WTC11 (cell line): ENCODE measurements at places on chromosomes 5 and 9.

DNA sequence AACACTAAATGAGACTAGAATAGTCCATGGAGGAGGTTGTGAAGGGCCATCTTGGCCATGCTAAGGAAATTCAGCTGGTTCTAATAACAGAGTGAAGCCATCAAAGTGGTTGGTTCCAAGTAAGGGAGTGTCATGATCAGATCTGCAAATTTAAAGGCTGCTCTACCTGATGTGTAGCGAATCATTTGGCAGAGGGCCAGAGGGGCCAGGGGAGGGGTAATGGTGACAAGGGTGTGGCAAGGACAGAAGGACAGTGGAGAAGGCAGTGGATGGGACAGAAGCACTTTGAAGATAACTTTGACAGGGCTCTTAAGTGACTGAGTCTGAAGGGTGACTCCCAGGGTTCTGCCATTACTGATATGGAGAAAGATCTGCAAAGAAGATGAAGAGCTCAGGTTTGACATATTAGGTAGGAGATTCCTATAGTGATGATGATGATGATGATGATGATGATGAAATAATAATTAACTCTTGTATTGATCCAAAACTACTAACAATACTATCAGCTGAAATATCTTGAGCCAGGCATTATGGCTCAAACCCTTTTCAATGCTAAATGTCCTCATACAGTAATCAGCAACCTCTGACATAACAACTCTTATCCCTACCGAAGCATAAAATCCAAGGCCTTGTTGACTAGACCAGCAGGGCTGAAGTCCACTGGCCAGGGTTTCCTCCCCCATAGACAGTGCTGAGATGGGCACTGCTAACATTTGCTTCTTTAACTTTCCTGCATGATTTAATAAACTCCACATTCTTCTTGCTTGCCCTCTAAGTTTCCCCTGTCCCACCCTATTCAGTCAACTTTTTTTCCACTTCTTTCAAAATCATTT is 20.0 kb downstream of the KIAA1191 start:
- DNase-seq, result no peak

- DNase-seq, result no peak
Measured at GRCh38 chr5:95927927-95928723, 33.5 kb downstream of the ELL2 start.

DNA sequence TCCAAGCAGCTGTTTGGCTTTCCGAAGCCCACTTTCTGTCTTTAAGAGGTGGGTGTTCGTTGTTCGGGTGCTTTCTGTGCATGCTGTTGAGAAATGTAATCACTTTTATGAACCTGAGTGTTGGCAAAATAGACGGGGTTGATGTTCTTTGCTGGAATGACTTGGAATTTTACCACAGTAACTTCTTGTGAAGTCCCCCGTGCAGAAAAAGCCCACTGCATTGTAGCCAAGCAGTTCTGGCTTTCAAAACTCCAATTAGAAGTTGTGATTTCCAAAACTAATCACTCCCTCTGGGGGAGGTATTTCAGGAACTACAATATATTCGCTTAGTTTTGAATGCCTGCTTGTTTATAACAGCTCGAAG is 111.1 kb downstream of the PAM start:
- DNase-seq, result no peak

GRCh38 chr9:93565089-93565488 is 11.3 kb upstream of the PHF2 start:
- no peak for DNase-seq

DNA sequence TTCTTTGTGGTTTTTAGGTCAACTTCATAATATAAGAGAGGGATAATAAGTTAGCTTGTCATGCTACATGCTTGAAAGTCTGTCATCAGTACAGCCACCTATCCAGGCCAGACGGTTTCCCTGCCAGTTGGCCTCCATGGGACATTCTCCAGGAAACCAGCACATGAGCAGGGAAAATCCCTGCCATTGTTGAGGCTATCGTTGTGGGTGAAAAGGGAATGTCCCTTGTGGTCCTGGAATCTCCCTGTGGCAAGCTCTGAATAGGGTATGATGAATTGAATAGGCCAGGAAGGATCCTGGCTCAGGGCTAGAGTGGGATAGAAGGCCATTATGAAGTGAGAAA is 12.3 kb downstream of the F2RL1 start:
- DNase-seq, result no peak

DNA sequence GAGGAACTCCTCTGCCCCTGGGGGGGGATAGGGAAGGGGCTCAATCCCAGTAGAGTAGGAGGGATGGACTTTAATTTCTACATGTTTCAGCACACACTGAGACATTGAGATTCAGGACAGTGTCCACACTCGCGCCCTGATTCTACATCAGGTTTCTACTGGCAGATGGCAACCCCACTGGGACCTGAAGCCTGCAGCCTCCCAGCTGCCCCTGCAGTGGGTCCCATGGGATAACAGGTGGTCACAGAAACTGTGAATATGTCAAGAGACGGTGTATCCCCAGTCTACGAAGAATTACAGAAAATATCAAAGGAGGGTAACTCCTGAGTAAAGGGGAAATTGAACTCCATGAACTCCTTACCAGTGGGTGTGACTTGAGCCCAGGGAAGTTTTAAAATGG is 2.4 kb upstream of the TERT start:
- no peak for DNase-seq

DNA sequence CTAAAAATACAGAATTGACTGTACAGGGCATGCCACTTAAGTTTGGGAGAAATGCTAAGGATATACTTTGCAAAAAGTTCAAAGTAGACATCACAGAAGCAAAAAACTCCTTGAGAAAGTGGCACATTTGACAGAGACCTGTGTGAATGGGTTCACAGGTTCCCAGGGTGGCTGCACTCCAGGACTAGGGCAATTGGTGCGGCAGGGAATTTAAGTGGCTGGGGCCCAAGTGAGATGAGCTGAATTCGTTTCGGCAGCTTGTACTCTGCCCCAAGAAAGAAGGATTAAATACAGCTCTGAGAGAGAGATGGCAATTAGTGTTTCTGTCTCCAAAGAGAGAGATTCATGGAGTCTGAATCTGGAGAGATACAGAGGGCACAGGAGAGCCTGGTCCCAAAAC is 280.1 kb downstream of the FBXL17 start:
- DNase-seq, result no peak

- DNase-seq, result no peak
Measured at GRCh38 chr9:35835766-35836165, 6.7 kb downstream of the TMEM8B start.

DNA sequence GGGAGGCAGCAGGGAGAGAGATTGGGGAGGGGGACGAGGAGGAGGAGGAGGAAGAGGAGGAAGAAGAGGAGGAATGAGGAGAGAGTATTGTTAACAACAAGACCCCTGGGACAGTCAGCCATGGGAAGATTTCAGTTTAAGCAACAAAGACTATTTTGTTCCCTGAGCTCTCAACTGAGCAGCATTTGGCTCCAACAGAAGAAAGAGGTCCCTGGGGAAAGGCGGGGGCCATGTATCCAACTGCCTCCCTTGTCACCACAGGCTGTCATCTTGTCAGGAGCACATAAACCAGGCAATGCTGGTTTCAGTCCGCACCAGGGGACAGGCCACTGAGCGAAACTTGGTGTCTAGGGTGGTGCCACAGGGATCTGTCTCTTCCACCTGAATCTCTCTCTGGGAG is 316.1 kb downstream of the TLE1 start:
- no peak for DNase-seq

GRCh38 chr5:141958546-141959172 is 657 bp upstream of the PCDH12 start:
- DNase-seq, result no peak

GRCh38 chr9:93171261-93171990 is 12.5 kb upstream of the WNK2 start:
- DNase-seq, result no peak

DNA sequence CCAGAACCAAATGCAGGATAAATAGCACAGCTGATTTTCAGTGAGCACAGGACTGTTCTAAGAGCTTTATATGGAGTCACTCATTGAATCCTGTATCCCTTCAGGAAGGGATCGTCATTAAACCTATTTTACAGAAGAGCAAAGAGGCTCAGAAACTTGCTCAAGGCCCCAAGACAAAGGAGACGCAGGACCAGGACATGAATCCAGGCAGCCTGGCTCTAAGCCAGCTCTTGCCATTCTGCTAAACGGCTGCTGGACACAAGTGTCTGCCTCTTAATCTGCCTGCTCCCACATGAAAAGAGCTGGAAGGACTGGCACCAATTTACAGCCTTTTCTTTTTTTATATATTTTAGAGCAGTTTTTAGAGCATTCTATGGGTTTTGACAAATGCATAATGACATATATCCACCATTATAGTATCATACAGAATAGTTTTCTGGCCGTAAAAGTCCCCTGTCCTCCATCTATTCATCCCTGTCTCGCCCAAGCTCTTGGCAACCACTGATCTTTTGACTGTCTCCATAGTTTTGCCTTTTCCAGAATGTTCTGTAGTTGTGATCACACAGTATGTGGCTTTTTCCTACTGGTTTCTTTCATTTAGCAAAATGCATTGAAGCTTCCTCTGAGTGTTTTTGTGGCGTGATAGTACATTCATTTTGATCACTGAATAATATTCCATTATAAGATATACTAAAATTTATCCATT is 37.5 kb downstream of the RETREG1 start:
- no peak for DNase-seq

DNA sequence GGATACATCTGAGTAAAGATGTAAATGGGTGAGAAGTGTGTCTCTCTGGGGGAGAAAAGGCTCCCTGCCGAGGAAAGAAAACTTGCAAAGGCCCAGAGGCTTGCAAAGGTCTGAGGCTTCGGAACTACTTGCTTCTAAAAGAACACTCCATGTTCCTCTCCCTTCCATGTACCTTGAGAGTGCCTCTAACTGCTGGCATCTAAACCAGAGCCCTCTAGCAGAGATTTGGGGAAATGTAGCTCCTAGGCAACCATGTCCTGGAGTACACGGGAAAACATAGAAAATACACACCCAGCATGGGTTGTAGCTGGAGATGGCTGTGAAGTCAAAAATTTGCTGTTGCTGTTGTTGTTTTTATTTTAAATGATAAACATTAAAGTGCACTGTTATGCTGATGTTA is 151.6 kb downstream of the SYK start:
- DNase-seq, result no peak

- DNase-seq, result no peak
Measured at GRCh38 chr5:101966476-101966875, 329.6 kb downstream of the SLCO4C1 start.

DNA sequence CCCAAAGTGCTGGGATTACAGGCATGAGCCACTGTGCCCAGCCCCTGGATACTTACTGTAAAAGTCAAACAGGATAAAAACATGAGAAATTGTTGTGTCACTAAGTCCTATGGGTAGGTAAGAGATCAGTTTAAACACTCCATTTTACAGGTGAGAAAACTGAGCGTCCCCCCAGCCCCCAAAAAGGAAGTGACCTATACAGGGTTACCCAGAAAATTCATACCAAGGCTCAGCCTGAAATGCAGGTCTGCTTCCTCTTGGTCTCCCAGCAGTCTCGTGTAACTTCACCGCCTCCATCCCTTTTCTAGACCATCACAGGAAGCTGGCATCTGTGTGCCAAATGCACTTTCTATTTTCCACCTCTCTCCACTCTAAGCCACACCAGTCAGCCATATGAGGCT is 57.2 kb downstream of the TMOD1 start:
- DNase-seq, result no peak

DNA sequence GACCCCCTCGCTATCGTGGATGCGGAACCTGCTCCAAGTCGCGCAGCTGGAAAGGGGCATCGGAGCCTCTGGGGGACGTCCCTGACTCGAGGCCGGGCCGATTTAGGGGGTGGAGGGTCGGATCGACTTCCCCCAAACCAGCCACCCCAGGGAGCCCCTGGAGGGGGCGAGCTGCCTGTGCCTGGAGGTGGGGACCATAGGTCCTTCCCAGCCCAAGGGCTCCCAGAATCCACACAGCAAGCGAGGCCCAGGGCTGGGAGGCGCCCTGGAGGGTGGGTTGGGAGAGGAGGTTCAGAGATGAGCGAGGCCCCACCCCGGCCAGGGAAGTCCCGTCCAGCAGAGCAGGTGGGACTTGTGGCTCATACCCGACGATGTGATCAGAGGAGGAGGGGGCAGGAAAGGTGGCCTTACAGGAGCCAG is 147.6 kb downstream of the GAPVD1 start:
- DNase-seq, result no peak

- DNase-seq, result no peak
Measured at GRCh38 chr9:124767821-124768220, 3.3 kb downstream of the NR6A1 start.

- DNase-seq, result no peak
Measured at GRCh38 chr5:115978779-115979178, 16.5 kb downstream of the LVRN start.

GRCh38 chr9:127977884-127978647 is 2.7 kb downstream of the EEIG1 start:
- peak; percentile 49 for DNase-seq

GRCh38 chr9:137757613-137758029 is 120.0 kb upstream of the CACNA1B start:
- no peak for DNase-seq

- DNase-seq, result peak; percentile 66
Measured at GRCh38 chr5:59724482-59725391, 168.8 kb downstream of the PDE4D start.

GRCh38 chr5:129377504-129377903 is 82.6 kb upstream of the ADAMTS19 start:
- DNase-seq, result no peak

- no peak for DNase-seq
Measured at GRCh38 chr9:94610181-94610606, 16.6 kb upstream of the FBP2 start.

- no peak for DNase-seq
Measured at GRCh38 chr9:115882911-115883310, 270.7 kb upstream of the PAPPA start.

GRCh38 chr5:103849934-103850333 is 287.3 kb upstream of the NUDT12 start:
- DNase-seq, result no peak

GRCh38 chr5:127425037-127425436 is 92.4 kb upstream of the PRRC1 start:
- no peak for DNase-seq

DNA sequence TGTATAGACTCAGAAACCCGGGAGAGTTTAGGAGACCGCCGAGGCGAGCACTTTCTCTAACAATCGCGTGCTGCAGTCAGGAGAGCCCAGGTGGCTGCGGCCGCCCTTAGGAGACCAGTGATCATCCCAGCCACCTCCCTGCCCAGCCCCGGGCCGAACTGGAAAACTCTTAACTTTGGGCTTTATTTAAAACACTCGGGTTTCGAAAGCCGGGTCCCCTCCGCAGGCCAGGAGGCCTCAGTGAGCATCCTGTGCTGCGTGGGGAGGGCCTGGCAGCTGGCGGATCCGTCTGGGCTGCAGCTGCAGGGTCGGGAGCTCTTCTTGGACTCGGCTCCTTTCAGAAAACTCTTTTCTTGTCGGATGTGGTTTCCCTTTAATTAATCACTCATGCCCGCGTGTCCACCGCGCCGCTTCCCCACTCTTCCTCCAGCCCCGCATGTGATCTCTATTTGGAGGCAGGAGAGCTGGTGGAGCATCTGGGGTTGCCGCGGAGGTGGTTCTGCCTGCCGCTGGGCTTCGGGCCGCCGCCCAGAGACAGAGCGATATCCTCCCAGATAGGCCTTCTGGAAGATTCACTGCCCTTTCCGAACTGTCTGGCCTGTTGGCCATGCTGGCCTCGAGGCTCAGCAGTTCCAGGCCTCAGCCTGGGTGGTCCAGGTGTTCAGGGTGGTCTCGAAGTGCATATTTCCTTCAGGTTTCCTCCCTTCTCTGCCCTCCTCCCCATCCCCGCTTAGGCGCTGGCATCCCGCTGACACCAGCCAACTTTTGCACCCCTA is 59.5 kb downstream of the TMEM174 start:
- DNase-seq, result peak; percentile 36

- DNase-seq, result no peak
Measured at GRCh38 chr5:159463590-159464321, 133.5 kb upstream of the IL12B start.

GRCh38 chr5:141493500-141494422 is 4.9 kb downstream of the PCDHGC5 start:
- no peak for DNase-seq

- no peak for DNase-seq
Measured at GRCh38 chr9:1505489-1505888, 455.3 kb downstream of the DMRT2 start.
